ENCODE measurements at places on chromosomes 5 and 9. TPM values are rescaled to one million over a fixed set of nuclear protein-coding genes. Genes with fewer than 3 reads are reported as not detected.

GRCh38 chr5:157915638-157916037, 56.7 kb upstream of the CLINT1 start:
- no peak overlapping the region for H3K4me3 ChIP-seq
- no peaks in the 10 kb centered on the region for H3K27me3 ChIP-seq
- no peaks in the 10 kb centered on the region for H3K36me3 ChIP-seq
- peaks cover 23% of the 10 kb centered on the region for H3K4me1 ChIP-seq
- no peak overlapping the region for H3K27ac ChIP-seq
- no peak for DNase-seq

The GRIA1 gene
- total RNA-seq, result not detected

The IL31RA gene
- total RNA-seq, result not detected

DNA sequence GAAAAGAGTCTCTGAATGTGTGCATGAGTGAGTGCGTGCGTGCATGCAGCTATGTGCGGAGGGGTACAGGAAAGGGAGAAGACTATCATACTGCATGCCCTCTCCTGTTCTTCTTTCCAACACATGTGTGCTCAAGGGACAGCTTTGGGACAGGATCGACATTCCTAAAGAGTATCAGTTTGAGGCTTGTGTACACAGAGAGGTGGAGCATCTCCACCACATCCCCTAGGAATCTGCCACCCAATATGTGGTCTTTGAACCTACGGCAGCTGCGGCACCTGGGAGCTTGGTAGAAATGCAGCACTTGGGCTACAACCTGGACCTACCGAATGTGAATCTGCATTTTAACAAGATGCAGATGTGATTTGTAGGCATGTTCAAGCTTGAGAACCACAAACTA, 132.3 kb upstream of the GLRA1 start:
- H3K27ac ChIP-seq, result no peak overlapping the region
- H3K4me1 ChIP-seq, result no peaks in the 10 kb centered on the region
- no peak overlapping the region for H3K4me3 ChIP-seq

The SPDL1 gene
- 12.0 TPM for total RNA-seq

The GPR21 gene
- total RNA-seq, result 1.0 TPM

GRCh38 chr9:107710546-107710945, 221.0 kb upstream of the KLF4 start:
- no peaks in the 10 kb centered on the region for H3K27me3 ChIP-seq
- no peak overlapping the region for H3K4me3 ChIP-seq
- H3K36me3 ChIP-seq, result no peaks in the 10 kb centered on the region
- H3K4me1 ChIP-seq, result no peaks in the 10 kb centered on the region

DNA sequence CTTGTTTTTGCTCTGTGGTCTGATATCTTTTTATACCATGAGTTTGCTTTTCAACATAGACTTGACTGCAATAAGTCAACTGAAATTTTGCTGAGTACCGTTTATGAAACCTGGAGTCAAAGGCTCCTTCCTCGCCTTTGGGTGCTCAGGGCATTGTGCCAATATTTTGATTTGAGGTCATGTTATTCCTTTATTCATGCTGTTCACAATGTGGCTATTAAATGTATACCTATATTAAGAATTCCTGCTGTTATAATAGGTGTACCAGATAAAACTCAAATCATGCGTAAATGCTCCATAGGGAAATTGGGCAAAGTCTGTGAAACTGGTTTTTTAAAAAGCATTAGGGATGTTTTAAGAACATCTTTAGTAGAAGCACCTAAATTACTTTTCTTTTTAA, 334.0 kb upstream of the NUDT12 start:
- no peak overlapping the region for H3K4me3 ChIP-seq
- no peak overlapping the region for H3K27ac ChIP-seq
- no peak for DNase-seq
- H3K36me3 ChIP-seq, result no peaks in the 10 kb centered on the region
- no peaks in the 10 kb centered on the region for H3K4me1 ChIP-seq

DNA sequence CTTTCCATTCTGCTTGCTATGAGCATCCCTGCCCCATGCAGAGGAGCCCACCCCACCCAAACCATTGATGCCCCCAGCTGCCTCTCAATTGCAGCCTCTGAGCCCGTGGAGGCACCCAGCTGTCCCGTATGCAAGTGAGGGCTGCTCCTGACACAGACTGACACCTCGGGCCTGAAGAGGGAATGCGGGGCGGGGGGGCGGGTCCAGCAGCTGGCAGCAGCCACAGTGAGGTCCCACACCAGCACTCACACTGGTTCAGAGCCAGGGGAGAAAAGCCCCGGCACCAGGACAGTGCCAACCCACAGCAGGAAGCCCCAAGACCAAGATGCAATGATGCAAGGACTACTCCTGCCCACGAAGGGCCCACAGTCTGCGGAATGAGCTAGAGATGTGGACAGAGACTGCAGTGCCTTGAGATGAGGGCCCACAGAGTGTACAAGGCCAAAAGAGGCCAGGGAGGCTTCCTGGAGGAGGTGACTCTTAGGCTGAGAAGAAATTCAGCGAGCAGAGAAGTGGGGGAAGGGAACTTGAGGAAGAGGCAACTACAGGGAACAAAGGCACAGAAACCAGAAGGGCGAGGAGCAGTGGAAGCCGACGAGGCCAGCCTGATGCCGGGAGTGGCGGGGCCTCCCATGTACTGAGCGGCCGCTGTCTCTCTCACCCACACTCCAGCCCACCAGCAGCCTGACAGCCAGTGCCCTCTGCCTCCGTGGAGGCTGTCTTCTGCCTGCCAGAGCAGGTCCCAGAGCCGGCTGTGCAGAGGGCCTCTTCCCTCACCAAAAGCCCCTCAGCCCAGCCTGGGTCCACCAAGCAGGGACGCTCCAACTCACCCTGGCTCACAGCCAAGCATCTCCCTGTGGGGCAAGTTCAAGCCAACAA, 9.2 kb downstream of the EEIG1 start:
- H3K4me3 ChIP-seq, result peak overlapping the region; percentile 76
- peaks cover 100% of the 10 kb centered on the region for H3K4me1 ChIP-seq
- peak overlapping the region; percentile 78 for H3K27ac ChIP-seq
- no peaks in the 10 kb centered on the region for H3K27me3 ChIP-seq
- DNase-seq, result peak; percentile 40

DNA sequence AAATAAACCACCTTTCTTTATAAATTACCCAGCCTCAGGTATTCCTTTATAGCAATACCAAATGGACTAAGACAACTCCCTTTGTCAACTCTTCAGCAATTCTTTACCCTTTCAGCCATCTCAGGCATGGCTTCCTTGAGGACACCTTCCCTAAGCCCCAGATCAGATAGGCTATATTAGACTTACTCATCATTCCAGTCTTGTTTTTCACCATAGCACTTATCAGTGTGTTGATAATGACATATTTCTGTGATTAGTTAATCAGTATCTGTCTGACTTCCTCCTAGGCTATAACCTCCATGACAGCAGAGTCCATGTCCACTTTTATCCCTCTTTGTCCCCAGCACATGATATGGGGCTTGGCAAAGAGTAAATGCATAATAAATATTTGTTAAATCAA, 238.1 kb downstream of the ACTL7B start:
- no peak overlapping the region for H3K4me3 ChIP-seq
- no peaks in the 10 kb centered on the region for H3K4me1 ChIP-seq
- no peaks in the 10 kb centered on the region for H3K27me3 ChIP-seq
- no peak for DNase-seq
- no peak overlapping the region for H3K27ac ChIP-seq
- H3K36me3 ChIP-seq, result no peaks in the 10 kb centered on the region

- no peaks in the 10 kb centered on the region for H3K36me3 ChIP-seq
- H3K4me3 ChIP-seq, result no peak overlapping the region
- no peaks in the 10 kb centered on the region for H3K4me1 ChIP-seq
- DNase-seq, result no peak
- H3K27ac ChIP-seq, result no peak overlapping the region
- no peaks in the 10 kb centered on the region for H3K27me3 ChIP-seq
Measured at GRCh38 chr5:122508623-122509022, 196.6 kb downstream of the SNCAIP start.

DNA sequence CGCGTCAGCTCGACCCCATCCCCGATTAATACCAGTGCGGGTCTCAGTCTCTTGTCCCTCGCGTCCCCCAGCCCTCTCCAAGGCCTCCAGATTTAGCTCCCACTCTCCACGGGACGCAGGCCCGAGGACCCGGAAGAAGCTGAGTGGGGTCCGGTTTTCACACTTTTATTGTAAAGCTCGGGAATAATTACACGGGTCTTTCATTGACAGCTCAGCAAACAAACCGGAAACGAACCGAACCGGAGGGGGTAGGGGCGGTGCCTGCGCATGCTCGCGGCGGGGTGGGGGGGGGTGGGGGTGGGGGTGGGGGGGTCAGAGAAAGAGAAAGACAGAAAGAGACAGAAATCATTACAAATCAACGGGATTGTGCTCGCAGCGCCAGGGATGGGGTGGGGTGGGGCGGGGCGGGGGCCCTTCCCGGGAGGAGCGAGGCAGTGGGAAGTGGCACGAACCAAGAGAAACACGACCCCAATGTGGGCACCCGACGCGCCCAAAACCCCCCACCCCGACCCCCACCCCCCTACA, 27.9 kb downstream of the PCDH1 start:
- peaks cover 9% of the 10 kb centered on the region for H3K4me1 ChIP-seq
- peak overlapping the region; percentile 83 for H3K4me3 ChIP-seq
- no peaks in the 10 kb centered on the region for H3K36me3 ChIP-seq
